Stimulated activated CD8-positive, alpha-beta memory T cell treated with anti-CD3 and anti-CD28 coated beads, Interleukin-2, amount 100 ng/mL, for 1 hour (primary cell): ENCODE measurements at places on chromosomes 1 and 21.

DNA sequence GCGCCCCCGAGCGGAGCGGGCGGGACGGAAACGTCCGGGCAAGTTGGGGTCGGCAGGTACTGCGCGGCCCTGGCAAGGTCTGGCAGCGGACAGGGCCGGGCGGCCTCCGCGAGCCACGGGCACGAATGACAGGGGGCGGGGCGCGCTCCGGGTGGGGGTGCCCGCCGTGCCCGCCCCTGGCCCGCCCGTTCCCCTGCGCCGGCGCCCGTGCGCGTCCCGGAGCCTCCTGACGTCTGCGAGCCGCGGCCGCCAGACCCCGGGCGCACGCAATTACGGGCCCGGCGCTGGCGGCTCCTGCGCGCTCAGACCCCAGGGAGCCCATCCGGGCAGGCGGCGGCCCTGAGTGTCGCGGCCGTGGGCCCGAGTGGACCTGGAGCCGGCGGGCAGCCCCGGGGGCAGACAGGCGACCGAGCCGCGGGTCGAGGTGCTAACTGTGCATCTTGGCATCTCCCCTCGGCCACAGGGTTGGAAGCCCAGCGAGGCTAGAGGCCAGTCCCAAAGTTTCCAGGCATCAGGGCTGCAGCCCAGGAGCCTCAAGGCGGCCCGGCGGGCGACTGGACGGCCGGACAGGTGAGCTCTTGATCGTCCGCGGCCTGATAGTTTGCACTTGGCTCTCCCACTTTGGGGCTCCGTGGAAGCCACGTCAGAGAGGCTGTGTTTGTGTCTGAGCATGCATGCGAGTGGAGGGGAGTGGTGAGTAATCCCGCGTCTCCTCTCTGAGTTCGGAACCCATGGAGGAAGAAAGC, 918 bp downstream of the MIB2 start:
- DNase-seq = no peak

- no peak for DNase-seq
These were observed 104.5 kb upstream of the COL6A1 start for GRCh38 chr21:45877171-45877438.

DNA sequence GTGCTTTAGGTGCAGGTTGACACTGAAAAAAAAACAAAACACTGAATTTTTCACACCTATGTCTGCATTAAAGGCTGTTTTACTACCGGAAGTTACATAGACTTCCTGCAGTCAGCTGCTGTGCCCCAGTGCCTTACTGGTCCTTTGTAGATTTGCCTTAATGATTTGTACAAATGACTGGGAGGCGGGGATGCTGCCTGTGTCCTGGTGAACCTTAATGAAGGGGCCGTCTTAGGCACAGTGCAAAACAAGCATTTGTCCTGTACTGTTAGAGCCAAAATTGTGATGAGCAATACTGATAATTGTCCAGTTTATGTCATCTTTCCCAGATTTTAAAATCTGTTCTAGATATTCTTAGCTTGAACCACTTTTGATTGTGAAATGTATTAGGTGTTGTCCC, 90.9 kb upstream of the PGD start:
- DNase-seq = no peak

- no peak for DNase-seq
These were observed 533.3 kb downstream of the OMA1 start for GRCh38 chr1:58013237-58013636.

GRCh38 chr1:37094302-37094701, 60.0 kb upstream of the GRIK3 start:
- DNase-seq = no peak

DNA sequence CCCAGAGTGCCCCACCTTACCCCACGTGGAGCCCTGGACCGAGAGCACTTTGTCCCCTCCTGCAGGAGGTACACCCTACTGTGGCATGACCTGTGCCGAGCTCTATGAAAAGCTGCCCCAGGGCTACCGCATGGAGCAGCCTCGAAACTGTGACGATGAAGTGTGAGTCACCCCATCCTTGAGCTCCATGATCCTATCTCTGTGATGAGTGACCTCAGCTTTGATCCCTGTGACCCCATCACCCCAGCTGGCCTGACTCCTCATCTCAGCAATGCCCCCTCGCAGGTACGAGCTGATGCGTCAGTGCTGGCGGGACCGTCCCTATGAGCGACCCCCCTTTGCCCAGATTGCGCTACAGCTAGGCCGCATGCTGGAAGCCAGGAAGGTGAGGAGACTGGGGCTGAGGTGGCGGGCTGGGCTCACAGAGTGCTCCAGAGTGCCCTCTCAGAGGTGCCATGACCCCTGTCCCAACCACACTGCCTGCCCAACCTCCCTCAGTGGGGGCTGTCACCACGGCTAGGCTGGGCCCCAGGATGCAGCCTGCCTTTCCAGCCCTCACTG, 16.2 kb upstream of the MPL start:
- no peak for DNase-seq

- no peak for DNase-seq
These were observed 10.4 kb downstream of the PPP2R5A start for GRCh38 chr1:212295579-212295978.

DNA sequence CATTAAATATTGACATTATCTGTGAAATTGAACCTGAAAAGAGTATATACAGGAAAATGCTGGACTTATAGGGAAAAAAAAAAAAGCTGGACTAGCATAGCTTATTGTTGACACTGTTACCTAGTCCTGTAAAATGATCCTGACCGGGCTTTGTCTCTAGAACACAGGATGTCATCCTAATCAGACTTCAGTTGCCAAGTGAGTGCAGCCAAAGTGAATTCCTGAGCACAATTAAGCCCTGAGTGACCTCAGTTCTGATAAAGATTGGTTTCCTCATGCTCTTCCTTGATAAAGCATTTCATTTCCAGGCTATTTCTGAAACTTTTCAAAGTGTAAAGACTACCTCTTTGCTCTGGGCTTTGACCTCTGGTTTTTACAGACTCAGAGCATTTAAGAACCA, 19.8 kb downstream of the SELP start:
- DNase-seq = no peak

DNA sequence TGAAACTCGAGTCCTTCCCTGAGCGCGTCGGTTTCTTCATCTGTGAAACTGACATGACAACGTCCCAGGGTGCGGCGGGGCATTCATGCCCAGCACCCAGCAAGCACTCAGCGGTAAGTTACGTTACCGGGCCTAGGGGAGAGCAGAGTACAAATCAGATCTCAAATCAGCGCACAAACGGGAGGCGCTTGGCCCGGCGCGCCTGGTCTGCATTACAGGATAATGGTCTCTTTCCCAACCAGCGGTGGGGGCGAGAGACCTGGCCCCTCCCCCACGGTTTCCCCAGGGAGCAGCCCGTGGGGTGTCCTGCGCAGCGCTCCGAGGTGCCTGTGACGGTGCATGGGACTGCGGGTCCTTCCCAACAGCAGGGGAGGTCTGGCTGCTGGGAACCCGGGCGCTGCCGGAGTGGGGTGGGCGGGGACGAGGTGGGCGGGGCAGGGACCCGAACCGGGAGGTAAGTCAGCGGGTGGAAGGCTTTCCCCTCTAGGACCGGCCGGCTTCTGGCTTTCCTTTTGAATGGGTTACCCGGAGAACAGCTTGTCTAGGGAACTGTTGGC, 1.0 kb downstream of the TMEM51 start:
- DNase-seq = no peak
